Activated T-helper 17 cell treated with anti-CD3 and anti-CD28 coated beads, Interleukin-2, amount 50 U/mL, for 72 hours (primary cell): ENCODE measurements at places on chromosomes 1 and 21. TPM values are rescaled to one million over a fixed set of nuclear protein-coding genes. Genes with fewer than 3 reads are reported as not detected.

DNA sequence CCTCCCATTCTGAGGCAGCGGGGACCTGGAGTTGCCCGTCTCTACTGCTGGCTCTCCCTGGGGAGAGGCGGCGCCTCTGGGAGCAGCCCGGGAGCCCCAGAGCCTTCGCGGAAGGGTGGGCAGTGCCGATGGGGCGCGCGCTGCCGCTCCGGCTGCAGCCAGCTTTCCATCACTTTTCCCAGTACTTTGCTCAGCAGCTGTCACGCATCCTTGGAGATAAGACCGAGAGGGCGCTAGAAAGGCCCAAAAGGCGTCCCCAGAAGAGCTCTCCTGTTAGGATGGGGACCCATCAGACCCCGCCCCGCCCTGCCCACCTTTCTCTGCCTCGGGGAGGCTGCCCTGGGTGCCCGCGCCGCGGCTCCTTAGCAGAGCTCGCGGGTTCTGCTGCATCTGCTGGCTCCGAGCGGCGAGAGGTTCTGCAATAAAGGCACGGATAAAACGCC lies 534 bp downstream of the KCNH1 start:
- peak; percentile 40 for ATAC-seq

DNA sequence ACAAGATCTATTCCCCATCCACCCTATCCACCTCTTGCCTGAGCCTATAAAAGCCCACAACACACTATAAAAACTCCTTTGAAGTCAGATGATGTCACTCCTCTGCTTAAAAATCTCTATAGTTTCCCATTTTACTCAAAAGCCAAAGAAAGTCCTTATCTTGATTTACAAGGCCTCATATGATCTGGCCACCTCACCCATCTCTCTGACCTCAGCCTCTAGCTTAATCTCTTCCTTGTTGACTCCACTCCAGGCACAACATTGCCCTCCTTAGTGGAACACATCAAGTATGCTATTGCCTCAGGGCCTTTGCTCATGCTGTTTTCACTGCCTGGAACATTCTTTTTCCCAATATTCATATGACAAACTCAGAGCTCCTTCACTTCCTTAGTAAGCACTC lies 33.3 kb downstream of the ZNF281 start:
- no peak for ATAC-seq

RCSD1 gene
- 69.0 TPM for total RNA-seq

DNA sequence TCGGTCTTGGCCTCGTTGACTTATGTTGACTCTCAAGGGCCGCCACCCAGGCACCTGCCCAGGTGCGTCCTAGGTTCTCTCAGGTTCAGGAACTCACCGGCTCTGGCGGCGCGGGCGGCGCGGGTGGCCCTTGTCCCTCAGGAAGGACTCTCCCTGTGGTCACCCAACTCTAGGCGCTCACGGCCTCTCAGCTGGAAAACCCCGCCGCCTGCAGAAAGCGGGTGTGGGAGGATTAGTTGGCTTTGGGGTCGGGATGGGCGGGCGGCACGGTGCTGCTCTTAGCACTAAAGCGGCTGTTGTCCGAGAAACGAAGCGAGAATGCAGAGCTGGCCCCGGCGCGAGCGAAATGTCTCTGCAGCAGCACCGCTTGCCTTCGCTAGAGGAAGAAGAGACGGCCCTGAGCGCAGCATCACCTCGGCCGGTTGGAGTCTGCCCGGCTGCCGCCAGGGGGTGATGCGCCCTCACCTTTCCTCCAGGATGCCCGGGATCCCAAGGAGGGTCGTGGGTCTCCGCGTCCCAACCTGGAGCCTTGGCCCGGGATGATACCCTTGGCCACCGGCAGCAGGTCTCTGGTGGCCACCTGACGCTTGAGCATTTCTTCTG lies 8.1 kb upstream of the TADA1 start:
- peak; percentile 57 for ATAC-seq

- no peak for ATAC-seq
Measured at GRCh38 chr1:189662190-189662589, 815.5 kb downstream of the BRINP3 start.
